ENCODE measurements at places on chromosomes 12 and 14. TPM values are rescaled to one million over a fixed set of nuclear protein-coding genes. Genes with fewer than 3 reads are reported as not detected.
A peak's percentile ranks its signal among the peaks of the same experiment; 100 is the strongest.

DNA sequence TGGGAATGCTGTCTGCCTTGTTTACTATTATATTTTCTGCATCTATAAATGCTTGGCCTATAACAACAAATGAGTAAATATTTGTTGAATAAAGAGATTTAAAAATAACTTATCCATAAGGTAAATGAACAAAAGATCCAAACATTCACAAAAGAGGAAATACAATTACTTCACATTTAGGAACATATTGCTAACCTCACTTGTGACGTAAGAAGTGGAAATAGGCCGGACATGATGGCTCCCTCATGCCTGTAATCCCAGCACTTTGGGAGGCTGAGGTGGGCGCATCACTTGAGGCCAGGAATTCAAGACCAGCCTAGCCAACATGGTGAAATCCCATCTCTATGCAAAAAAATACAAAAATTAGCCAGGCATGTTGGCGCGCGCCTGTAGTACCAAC is 25.7 kb upstream of the CKAP4 start:
- H3K4me1 ChIP-seq = peaks cover 5% of the 10 kb centered on the region
- H3K27ac ChIP-seq = no peak overlapping the region
- no peaks in the 10 kb centered on the region for H3K27me3 ChIP-seq
- H3K4me3 ChIP-seq = no peak overlapping the region

DNA sequence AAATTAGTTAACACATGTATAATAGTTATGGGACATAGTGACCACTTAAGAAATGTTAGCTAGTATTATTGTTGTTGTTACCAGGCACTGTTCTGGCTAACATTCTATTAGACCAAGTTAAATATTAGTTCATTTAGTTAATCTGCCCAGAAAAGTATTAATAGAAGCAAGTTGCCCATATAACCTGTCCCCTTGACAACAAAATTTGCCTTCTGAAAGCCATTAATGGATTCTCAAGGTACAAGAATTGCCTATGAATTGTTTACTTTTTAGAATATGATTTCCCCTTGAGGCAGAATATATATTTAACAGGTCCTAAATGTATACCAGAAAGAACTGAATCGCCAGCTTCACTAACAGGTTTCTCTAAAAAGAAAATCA is 167.3 kb upstream of the TMCC3 start:
- no peaks in the 10 kb centered on the region for H3K4me1 ChIP-seq
- H3K36me3 ChIP-seq = no peaks in the 10 kb centered on the region
- no peaks in the 10 kb centered on the region for H3K27me3 ChIP-seq

GRCh38 chr12:1429980-1430379 is 164.4 kb downstream of the FBXL14 start:
- no peak overlapping the region for H3K4me3 ChIP-seq
- H3K4me1 ChIP-seq = no peaks in the 10 kb centered on the region
- no peaks in the 10 kb centered on the region for H3K27me3 ChIP-seq

DNA sequence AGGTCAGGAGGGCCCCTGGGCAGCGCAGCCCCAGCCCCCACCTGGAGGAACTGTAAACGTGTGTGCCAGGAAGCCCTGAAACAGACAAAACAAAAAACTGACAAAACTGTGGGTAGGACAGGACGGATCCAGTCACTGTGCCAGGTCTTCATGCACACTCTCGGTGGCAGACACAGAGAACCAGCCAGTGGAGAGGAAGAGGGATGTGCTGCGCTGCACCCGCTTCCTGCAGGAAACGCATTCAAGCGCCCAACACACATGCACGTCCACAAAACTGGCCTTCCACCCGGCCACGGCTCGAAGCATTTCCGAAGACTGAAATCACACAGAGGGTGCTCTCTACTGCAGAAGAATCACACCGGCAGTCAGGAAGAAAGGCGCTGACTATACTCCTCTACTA is 16.9 kb downstream of the BRF1 start:
- no peaks in the 10 kb centered on the region for H3K36me3 ChIP-seq
- no peaks in the 10 kb centered on the region for H3K27me3 ChIP-seq
- H3K4me3 ChIP-seq = no peak overlapping the region

Gene DENND5B
- total RNA-seq = 32.3 TPM

DNA sequence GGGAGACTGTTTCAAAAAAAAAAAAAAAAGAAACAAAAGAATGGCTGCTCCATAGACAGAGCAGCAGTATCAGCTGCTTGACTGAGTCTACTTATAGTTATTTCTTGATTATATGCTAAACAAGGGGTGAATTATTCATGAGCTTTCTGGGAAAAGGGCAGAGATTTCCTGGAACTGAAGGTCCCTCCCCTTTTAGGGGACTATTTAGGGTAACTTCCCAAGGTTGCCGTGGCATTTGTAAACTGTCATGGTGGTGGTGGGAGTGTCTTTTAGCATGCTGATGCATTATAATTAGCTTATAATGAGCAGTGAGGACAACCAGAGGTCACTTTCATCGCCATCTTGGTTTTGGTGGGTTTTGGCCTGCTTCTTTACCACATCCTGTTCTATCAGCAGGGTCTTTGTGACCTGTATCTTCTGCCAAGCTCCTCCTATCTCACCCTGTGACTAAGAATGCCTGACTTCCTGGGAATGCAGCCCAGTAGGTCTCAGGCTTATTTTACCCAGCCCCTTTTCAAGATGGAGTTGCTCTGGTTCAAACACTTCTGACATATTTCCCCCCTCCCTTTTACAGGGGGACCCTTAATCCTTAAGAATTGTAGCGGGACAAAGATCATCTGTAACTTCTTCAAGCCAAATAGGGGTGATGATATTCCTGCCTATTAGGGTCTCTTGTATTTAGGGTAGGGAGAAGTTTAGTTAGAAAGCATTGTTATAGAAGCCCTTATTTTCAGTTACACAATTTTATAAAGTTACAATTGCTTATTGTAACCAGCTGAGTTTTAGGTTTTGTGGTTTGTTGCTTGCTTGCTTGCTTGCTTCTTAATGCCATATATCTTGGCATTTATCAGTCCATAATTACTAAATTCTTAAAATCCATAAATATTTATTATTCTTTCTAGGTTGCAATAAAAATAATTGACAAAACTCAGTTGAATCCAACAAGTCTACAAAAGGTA is 42.5 kb downstream of the MARK3 start:
- H3K4me3 ChIP-seq = no peak overlapping the region

DNA sequence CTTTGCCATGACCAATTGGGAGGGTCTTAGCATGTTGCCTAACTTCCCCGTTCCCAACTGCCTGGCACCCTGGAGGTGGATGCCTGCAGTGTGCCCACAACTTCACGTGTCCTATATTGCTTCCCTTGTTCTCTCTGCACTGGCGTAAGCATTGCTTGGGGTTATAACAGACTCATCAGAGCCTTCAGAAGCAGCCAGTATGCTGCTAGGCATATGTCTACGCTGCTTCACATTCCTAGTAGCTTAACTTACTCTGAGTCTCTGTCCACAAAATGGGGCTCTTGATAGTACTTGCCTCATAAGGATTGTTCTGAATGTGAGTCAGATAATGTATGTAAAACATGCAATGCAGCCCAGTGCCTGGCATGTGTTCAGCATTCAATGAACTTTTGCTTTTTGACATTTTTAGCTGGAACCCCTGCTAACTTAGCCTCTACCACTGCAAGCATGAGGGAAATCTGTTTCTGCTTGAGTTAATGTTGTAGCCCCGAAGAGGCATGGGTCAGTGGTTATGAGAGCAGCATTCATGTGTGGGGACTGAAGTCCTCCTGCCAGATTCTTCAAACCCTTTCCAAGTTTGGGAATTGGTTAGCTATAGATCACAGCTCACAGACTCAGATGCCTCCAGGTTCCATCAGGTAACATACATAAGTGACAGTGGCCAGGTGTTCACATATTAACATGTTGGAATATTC is 2.8 kb downstream of the SLC5A8 start:
- no peak for DNase-seq
- H3K27ac ChIP-seq = no peak overlapping the region
- no peaks in the 10 kb centered on the region for H3K4me1 ChIP-seq
- H3K36me3 ChIP-seq = no peaks in the 10 kb centered on the region

GRCh38 chr12:49098035-49098451 is 3.4 kb upstream of the DHH start:
- H3K36me3 ChIP-seq = peaks cover 23% of the 10 kb centered on the region
- no peaks in the 10 kb centered on the region for H3K4me1 ChIP-seq
- H3K27ac ChIP-seq = no peak overlapping the region

Gene HHIPL1
- 2.8 TPM for total RNA-seq

- no peak overlapping the region for H3K27ac ChIP-seq
- H3K4me1 ChIP-seq = no peaks in the 10 kb centered on the region
- no peaks in the 10 kb centered on the region for H3K36me3 ChIP-seq
- DNase-seq = no peak
- H3K27me3 ChIP-seq = no peaks in the 10 kb centered on the region
These were observed 21.4 kb downstream of the LGR5 start for GRCh38 chr12:71460850-71461609.

Gene PPP1R1A
- 0.87 TPM for total RNA-seq

GRCh38 chr12:102573237-102573636 is 92.9 kb upstream of the IGF1 start:
- H3K27me3 ChIP-seq = no peaks in the 10 kb centered on the region
- no peaks in the 10 kb centered on the region for H3K4me1 ChIP-seq
- no peak overlapping the region for H3K27ac ChIP-seq
- DNase-seq = no peak
- H3K36me3 ChIP-seq = no peaks in the 10 kb centered on the region

GRCh38 chr12:109625131-109625559 is 51.6 kb downstream of the MVK start:
- H3K27me3 ChIP-seq = no peaks in the 10 kb centered on the region
- no peaks in the 10 kb centered on the region for H3K4me1 ChIP-seq
- DNase-seq = no peak
- no peaks in the 10 kb centered on the region for H3K36me3 ChIP-seq
- H3K27ac ChIP-seq = no peak overlapping the region

Gene CCDC196
- 2.6 TPM for total RNA-seq

Gene GLIPR1L1
- total RNA-seq = not detected

Gene INTS13
- 23.5 TPM for total RNA-seq

- H3K27me3 ChIP-seq = no peaks in the 10 kb centered on the region
- H3K27ac ChIP-seq = no peak overlapping the region
- no peak for DNase-seq
- H3K4me1 ChIP-seq = no peaks in the 10 kb centered on the region
These were observed 218.0 kb downstream of the PPM1H start for GRCh38 chr12:62716866-62717525.

GRCh38 chr14:50001151-50001998 is 108.5 kb downstream of the ARF6 start:
- no peaks in the 10 kb centered on the region for H3K36me3 ChIP-seq
- peak; percentile 86 for DNase-seq
- H3K27ac ChIP-seq = peak overlapping the region; percentile 87
- no peaks in the 10 kb centered on the region for H3K27me3 ChIP-seq
- H3K4me1 ChIP-seq = peaks cover 20% of the 10 kb centered on the region

DNA sequence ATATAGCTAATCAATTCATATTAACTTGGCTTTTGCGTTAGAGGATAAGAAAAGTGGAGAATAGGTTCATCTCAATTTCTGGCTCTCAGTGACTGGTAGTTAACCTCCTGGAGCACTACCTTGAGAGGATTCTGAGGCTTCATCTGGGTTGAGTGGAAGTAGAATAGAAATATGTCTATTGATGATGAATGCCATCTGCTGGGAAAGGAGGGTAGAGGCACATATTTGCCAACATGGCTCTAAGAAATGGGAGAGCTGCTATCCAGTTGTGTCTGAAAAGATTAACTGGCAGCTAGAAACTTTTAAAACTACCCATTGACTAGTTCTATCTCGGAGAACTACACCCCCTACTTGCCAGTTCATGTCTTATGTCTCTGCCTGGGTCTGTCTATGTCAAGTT is 530.1 kb downstream of the NRXN3 start:
- H3K27ac ChIP-seq = no peak overlapping the region
- H3K27me3 ChIP-seq = no peaks in the 10 kb centered on the region
- no peak overlapping the region for H3K4me3 ChIP-seq
- no peaks in the 10 kb centered on the region for H3K36me3 ChIP-seq
- no peaks in the 10 kb centered on the region for H3K4me1 ChIP-seq
- no peak for DNase-seq

Gene SLC4A8
- total RNA-seq = 0.50 TPM

GRCh38 chr12:94284859-94285258 is 136.5 kb downstream of the PLXNC1 start:
- H3K4me1 ChIP-seq = no peaks in the 10 kb centered on the region
- H3K27me3 ChIP-seq = no peaks in the 10 kb centered on the region
- no peak overlapping the region for H3K27ac ChIP-seq
- no peak overlapping the region for H3K4me3 ChIP-seq

Gene GDF3
- total RNA-seq = not detected

DNA sequence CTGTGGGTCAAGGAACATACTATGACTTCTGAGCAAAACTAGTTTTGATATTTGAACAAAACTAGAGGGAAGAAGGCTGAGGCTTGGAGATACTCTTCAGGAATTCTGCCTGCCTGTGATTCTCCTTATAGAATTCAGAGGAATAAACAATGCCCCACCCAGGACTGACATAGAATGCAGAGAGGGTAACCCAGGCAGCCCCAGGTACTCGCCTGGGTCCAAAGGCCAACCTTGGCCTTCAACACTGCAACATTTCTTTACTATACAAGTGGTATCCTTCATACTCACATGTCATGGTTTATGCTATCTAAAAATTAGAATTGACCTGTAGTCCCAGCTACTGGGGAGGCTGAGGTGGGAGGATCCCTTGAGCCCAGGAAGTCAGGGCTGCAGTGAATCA is 217.0 kb upstream of the FOXN3 start:
- no peak overlapping the region for H3K4me3 ChIP-seq
- H3K36me3 ChIP-seq = no peaks in the 10 kb centered on the region
- H3K4me1 ChIP-seq = no peaks in the 10 kb centered on the region
- no peak overlapping the region for H3K27ac ChIP-seq

GRCh38 chr14:66011855-66012254 is 474.3 kb upstream of the CCDC196 start:
- H3K4me3 ChIP-seq = no peak overlapping the region
- no peaks in the 10 kb centered on the region for H3K36me3 ChIP-seq
- no peak overlapping the region for H3K27ac ChIP-seq
- no peaks in the 10 kb centered on the region for H3K27me3 ChIP-seq
- no peak for DNase-seq

GRCh38 chr12:109385339-109386058 is 37.8 kb downstream of the MYO1H start:
- no peak overlapping the region for H3K27ac ChIP-seq
- H3K4me1 ChIP-seq = no peaks in the 10 kb centered on the region

DNA sequence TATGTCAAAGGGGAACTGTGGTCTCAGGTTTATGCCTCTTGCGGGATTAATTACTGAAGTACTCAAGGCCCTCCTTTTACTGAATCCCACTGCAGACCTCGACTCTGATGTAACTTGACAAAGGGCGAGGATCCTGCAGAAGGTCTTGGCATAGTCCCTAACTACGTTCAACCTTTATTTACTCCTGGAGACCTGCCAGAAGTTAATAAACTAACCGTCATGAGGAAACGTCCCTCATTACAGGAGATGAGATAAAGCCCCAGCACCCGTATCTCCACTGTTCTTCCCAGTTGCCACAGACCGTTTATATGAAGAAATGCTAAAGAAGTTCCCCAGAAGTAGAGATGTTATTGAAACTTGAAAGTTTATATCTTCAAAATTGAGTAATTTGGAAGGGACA is 190.9 kb downstream of the ETV6 start:
- no peaks in the 10 kb centered on the region for H3K36me3 ChIP-seq
- DNase-seq = peak; percentile 40
- no peaks in the 10 kb centered on the region for H3K27me3 ChIP-seq
- H3K4me1 ChIP-seq = peaks cover 3% of the 10 kb centered on the region
- no peak overlapping the region for H3K27ac ChIP-seq

- peaks cover 35% of the 10 kb centered on the region for H3K36me3 ChIP-seq
- no peaks in the 10 kb centered on the region for H3K4me1 ChIP-seq
- H3K27ac ChIP-seq = no peak overlapping the region
- no peaks in the 10 kb centered on the region for H3K27me3 ChIP-seq
- H3K4me3 ChIP-seq = no peak overlapping the region
These were observed 26.4 kb downstream of the SFSWAP start for GRCh38 chr12:131737150-131737827.
